Mesothelial cell of epicardium (in vitro differentiated cells): ENCODE measurements at places on chromosomes 6 and 20. TPM values are rescaled to one million over a fixed set of nuclear protein-coding genes. Genes with fewer than 3 reads are reported as not detected.

Gene LRFN2
- not detected in 3 replicates for total RNA-seq

Gene TRERF1
- total RNA-seq: 18.6 to 20.3 TPM (median 19.8 TPM) in 3 replicates

Gene CYP39A1
- total RNA-seq: 6.1 to 6.9 TPM (median 6.3 TPM) in 3 replicates

Gene SPATS1
- not detected in 3 replicates for total RNA-seq

Gene PRDM1
- 1.5 to 2.3 TPM (median 1.9 TPM) in 3 replicates for total RNA-seq

Gene MYLK4
- total RNA-seq: 0.86 to 0.97 TPM (median 0.89 TPM) in 3 replicates

Gene CCDC170
- 2.5 to 3.2 TPM (median 3.0 TPM) in 3 replicates for total RNA-seq

Gene GMNN
- total RNA-seq: 21.3 to 25.1 TPM (median 23.4 TPM) in 3 replicates

Gene JAG1
- 70.6 to 74.1 TPM (median 70.9 TPM) in 3 replicates for total RNA-seq

Gene FAM50B
- 7.0 to 7.9 TPM (median 7.1 TPM) in 3 replicates for total RNA-seq

Gene CRIP3
- total RNA-seq: 2.2 to 3.4 TPM (median 2.9 TPM) in 3 replicates

Gene PSORS1C2
- not detected in 3 replicates for total RNA-seq

Gene ARFRP1
- total RNA-seq: 45.3 to 47.2 TPM (median 46.1 TPM) in 3 replicates

Gene TRIM15
- not detected in 3 replicates for total RNA-seq

Gene KIF25
- total RNA-seq: 0.47 to 1.6 TPM (median 0.95 TPM) in 3 replicates

Gene ASF1A
- total RNA-seq: 22.9 to 28.7 TPM (median 26.4 TPM) in 3 replicates

Gene STX7
- total RNA-seq: 46.9 to 48.1 TPM (median 47.9 TPM) in 3 replicates

Gene TRIM10
- not detected in 3 replicates for total RNA-seq

Gene FAM83D
- 10.2 to 11.5 TPM (median 10.8 TPM) in 3 replicates for total RNA-seq

Gene C2
- 1.6 to 2.9 TPM (median 2.7 TPM) in 3 replicates for total RNA-seq

Gene DEFB124
- total RNA-seq: not detected in 3 replicates

Gene TRAPPC3L
- 1.7 to 2.3 TPM (median 2.1 TPM) in 3 replicates for total RNA-seq

Gene COL21A1
- 14.4 to 17.5 TPM (median 16.6 TPM) in 3 replicates for total RNA-seq

Gene ARG1
- not detected in 3 replicates for total RNA-seq

Gene FAM209B
- 0.36 to 0.60 TPM in 2 of 3 replicates, not detected in the other for total RNA-seq

Gene PRDM13
- total RNA-seq: not detected in 3 replicates

Gene TCP11
- 0.20 to 0.24 TPM (median 0.20 TPM) in 3 replicates for total RNA-seq

Gene CCM2L
- total RNA-seq: 0.16 to 0.38 TPM in 2 of 3 replicates, not detected in the other

Gene MOG
- 0.65 to 1.4 TPM (median 0.82 TPM) in 3 replicates for total RNA-seq

Gene SIRPD
- not detected in 3 replicates for total RNA-seq

Gene PAK5
- 0.36 to 0.54 TPM (median 0.42 TPM) in 3 replicates for total RNA-seq

Gene BMP2
- total RNA-seq: 9.2 to 10.5 TPM (median 9.4 TPM) in 3 replicates

Gene SOBP
- total RNA-seq: 7.6 to 8.8 TPM (median 7.6 TPM) in 3 replicates

Gene MAP3K5
- total RNA-seq: 8.3 to 9.5 TPM (median 8.9 TPM) in 3 replicates

Gene CBLN4
- total RNA-seq: not detected in 3 replicates

Gene SOX18
- total RNA-seq: 0.23 to 0.34 TPM in 2 of 3 replicates, not detected in the other

Gene ERVFRD-1
- 0.20 to 0.25 TPM (median 0.23 TPM) in 3 replicates for total RNA-seq

Gene MUCL3
- not detected in 3 replicates for total RNA-seq

Gene THBD
- 0.68 to 0.85 TPM (median 0.82 TPM) in 3 replicates for total RNA-seq

Gene MYMX
- total RNA-seq: not detected in 3 replicates

Gene FAM162B
- 1.1 to 1.9 TPM (median 1.7 TPM) in 3 replicates for total RNA-seq

Gene SERPINB6
- 91.4 to 96.8 TPM (median 93.4 TPM) in 3 replicates for total RNA-seq

Gene BACH2
- total RNA-seq: 34.1 to 36.1 TPM (median 34.1 TPM) in 3 replicates

Gene FGD2
- total RNA-seq: not detected in 3 replicates
